ENCODE measurements at places on chromosomes 4 and X. TPM values are rescaled to one million over a fixed set of nuclear protein-coding genes. Genes with fewer than 3 reads are reported as not detected.

Gene GAGE13
- not detected for total RNA-seq

DNA sequence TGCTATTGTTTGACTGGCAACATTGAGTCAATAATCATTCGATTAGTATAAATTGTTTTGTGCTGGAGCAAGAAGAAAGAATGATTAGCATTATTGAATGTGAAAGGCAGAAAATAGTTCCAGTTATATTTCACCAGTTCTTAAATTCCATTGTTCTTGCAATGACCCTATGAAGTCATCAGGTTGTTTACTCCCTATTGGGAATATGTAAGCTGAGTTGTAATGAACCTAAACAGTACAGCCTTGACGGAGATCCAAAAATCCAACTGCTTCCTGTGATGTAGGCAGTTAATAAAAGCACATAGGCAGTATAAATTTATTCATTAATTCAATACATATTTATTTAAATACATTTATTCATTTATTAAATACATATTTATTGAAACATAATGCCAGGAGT, 947.5 kb downstream of the PCDH7 start:
- DNase-seq = no peak
- H3K4me3 ChIP-seq = no peak overlapping the region
- H3K4me1 ChIP-seq = no peaks in the 10 kb centered on the region
- no peak overlapping the region for H3K27ac ChIP-seq
- H3K27me3 ChIP-seq = no peaks in the 10 kb centered on the region

Gene PRDM5
- total RNA-seq = not detected

- no peaks in the 10 kb centered on the region for H3K27me3 ChIP-seq
- peaks cover 6% of the 10 kb centered on the region for H3K4me1 ChIP-seq
- no peak overlapping the region for H3K4me3 ChIP-seq
- DNase-seq = no peak
These were observed 271.8 kb downstream of the FBXW7 start for GRCh38 chr4:152264106-152264505.

DNA sequence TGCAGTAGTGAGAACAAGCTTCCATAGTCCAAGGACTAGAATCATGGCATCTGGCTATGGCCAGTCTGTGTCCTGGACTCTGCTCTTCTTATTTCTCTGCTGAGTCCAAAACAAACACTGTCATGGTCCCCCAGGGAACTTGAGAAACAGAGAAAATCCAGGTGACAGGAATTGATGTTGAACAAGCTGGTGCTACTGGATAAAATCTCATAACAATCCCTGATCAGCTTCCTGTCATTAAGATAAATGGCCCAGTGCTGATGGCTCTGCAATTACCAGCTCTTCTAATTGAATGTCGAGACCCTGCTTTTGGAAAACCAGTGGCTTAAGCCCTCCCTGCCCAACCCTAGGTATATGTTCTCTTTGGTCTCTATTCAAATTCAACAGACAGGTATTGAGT, 58.8 kb upstream of the ARHGAP36 start:
- no peaks in the 10 kb centered on the region for H3K36me3 ChIP-seq
- H3K27ac ChIP-seq = no peak overlapping the region
- H3K27me3 ChIP-seq = no peaks in the 10 kb centered on the region
- H3K4me1 ChIP-seq = no peaks in the 10 kb centered on the region
- DNase-seq = no peak

DNA sequence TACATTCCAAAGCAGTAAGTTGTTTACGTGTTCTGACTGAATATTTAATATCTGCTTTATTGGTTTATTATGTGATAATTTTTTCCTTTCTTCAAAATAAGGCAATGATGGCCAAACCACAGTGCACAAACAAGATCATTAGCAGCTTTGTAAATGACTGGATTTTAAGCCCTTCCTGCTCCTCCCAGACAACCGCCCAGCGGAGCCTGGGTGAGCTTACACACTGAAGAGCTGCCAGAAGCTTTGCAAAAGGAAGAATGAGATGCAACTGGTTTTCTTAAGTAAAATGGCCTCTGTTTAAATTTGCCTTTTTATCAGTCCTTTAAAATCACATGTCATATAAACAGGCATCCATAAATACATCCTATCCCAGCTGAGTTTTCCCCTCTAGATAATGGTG, 52.2 kb downstream of the SPARCL1 start:
- H3K27me3 ChIP-seq = no peaks in the 10 kb centered on the region
- H3K36me3 ChIP-seq = no peaks in the 10 kb centered on the region
- H3K27ac ChIP-seq = no peak overlapping the region

GRCh38 chr4:89026542-89026941, 30.4 kb downstream of the FAM13A start:
- peaks cover 2% of the 10 kb centered on the region for H3K27me3 ChIP-seq
- no peak for DNase-seq
- no peaks in the 10 kb centered on the region for H3K36me3 ChIP-seq
- no peak overlapping the region for H3K27ac ChIP-seq
- H3K4me3 ChIP-seq = no peak overlapping the region

Gene CHRDL1
- total RNA-seq = not detected

Gene HSFX4
- total RNA-seq = not detected

- no peaks in the 10 kb centered on the region for H3K27me3 ChIP-seq
- H3K4me1 ChIP-seq = peaks cover 5% of the 10 kb centered on the region
- no peak overlapping the region for H3K4me3 ChIP-seq
- no peak for DNase-seq
- H3K36me3 ChIP-seq = peaks cover 6% of the 10 kb centered on the region
These were observed 23.9 kb downstream of the FBXO8 start for GRCh38 chr4:174259580-174259979.

GRCh38 chr4:105067946-105068345, 78.7 kb upstream of the TET2 start:
- no peaks in the 10 kb centered on the region for H3K36me3 ChIP-seq
- no peak overlapping the region for H3K4me3 ChIP-seq
- peaks cover 8% of the 10 kb centered on the region for H3K4me1 ChIP-seq
- H3K27ac ChIP-seq = no peak overlapping the region
- no peak for DNase-seq

- H3K36me3 ChIP-seq = no peaks in the 10 kb centered on the region
- no peak overlapping the region for H3K27ac ChIP-seq
- no peak for DNase-seq
- no peak overlapping the region for H3K4me3 ChIP-seq
These were observed 174.0 kb upstream of the GATB start for GRCh38 chr4:151934766-151935165.

- peaks cover 73% of the 10 kb centered on the region for H3K27me3 ChIP-seq
- peak; percentile 14 for DNase-seq
- no peaks in the 10 kb centered on the region for H3K36me3 ChIP-seq
- peaks cover 12% of the 10 kb centered on the region for H3K4me1 ChIP-seq
- no peak within 1 kb of the TSS for H3K4me3 ChIP-seq
- H3K27ac ChIP-seq = no peak within 1 kb of the TSS
These were observed at the start of gene HELT for GRCh38 chr4:185017964-185018772. Gene HELT, plus strand, starts transcription at chr4:185018490. Its CDS starts 439 bp downstream, at chr4:185018929.

DNA sequence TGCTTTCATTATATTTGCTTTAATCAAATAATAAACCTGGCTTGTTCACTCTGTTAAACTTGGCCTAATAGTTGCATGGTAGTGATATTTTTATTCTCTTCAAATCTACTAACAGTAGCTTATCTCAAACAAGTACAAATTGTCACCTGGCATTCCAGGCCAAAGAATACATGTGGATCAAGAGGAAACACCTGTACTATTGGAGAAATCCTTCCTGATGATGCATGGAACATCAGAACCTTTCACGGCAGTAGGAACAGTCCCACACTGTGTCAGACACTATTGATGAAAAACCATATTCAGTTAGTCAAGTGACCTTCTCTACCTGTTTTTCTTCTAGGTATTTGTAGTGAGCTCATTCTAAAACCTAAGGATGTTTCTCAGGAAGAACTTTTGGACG, 17.0 kb downstream of the MTHFD2L start:
- H3K4me1 ChIP-seq = no peaks in the 10 kb centered on the region
- no peak overlapping the region for H3K4me3 ChIP-seq
- no peak for DNase-seq
- H3K36me3 ChIP-seq = peaks cover 9% of the 10 kb centered on the region

Gene TBC1D8B
- total RNA-seq = 0.88 TPM

DNA sequence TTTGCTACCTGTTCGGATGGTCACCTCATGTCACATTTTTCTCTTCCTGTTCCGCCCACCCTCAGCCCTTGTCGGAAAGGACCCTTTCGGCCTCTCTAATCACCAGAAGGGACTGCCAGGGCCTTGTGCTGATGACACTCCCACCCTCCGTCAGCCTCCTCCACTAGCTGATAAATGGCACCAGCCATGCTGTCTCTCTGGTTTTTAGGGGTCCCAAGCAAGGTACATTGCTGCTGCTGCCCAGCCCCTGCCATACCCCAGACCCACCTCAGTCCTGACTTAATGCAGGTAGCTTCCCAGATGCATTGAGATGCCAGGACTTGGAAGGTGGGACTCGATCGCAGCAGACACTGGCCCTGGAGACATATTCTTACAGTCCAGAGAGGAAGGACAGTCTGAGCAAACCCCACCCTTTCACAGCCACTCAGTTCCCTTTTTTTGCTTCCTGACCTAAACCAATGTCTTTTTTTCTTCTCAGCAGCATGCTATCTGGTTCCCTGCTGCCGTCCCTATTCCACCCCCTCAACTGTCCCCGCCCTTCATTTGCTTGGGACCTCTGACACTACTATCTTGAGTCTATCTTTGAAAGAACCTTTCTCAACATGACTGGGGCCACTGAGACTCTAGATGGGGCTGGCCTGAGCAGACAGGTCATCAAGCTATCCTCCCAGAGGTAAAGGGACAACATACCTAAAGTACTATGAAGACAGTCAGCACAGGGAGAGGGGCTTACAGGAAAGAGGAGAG, at the start of gene BTK:
TSS of gene BTK (minus strand) at position 397 of the 747 bp plus-strand sequence. CDS start 10,907 bp downstream, outside the sequence.
- H3K36me3 ChIP-seq = peaks cover 2% of the 10 kb centered on the region
- no peak within 1 kb of the TSS for H3K27ac ChIP-seq
- H3K27me3 ChIP-seq = peaks cover 3% of the 10 kb centered on the region
- H3K4me1 ChIP-seq = no peaks in the 10 kb centered on the region

DNA sequence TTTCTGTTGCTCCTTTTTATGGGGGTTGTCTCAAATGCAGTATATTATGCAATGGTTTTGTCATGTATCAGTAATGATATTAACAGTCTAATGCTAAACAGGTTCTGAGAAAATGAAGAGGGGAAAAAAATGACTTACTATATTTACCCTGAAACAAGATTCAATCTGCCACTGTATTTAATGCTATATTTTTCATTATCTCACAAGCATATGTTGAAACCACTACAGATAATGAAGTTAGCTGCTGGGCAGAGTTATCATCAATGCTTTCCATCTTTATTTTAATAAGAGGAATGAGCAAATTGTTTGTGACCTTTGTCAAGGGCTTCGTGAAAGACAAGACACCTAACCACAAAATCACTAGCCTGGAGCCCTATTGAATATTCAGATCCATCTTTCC, 32.6 kb upstream of the NAA11 start:
- no peaks in the 10 kb centered on the region for H3K36me3 ChIP-seq
- no peak overlapping the region for H3K27ac ChIP-seq
- no peaks in the 10 kb centered on the region for H3K4me1 ChIP-seq

- H3K4me3 ChIP-seq = no peak overlapping the region
- no peak for DNase-seq
- no peaks in the 10 kb centered on the region for H3K27me3 ChIP-seq
- no peaks in the 10 kb centered on the region for H3K4me1 ChIP-seq
- H3K36me3 ChIP-seq = no peaks in the 10 kb centered on the region
These were observed 104.4 kb downstream of the HHIP start for GRCh38 chr4:144750348-144750747.

Gene CPE
- total RNA-seq = not detected

GRCh38 chrX:11100281-11101035, 10.7 kb upstream of the HCCS start:
- H3K4me1 ChIP-seq = peaks cover 5% of the 10 kb centered on the region
- no peak overlapping the region for H3K4me3 ChIP-seq
- H3K27me3 ChIP-seq = no peaks in the 10 kb centered on the region
- H3K36me3 ChIP-seq = peaks cover 2% of the 10 kb centered on the region
- DNase-seq = peak; percentile 5
- no peak overlapping the region for H3K27ac ChIP-seq

Gene EFNB1
- total RNA-seq = 3.8 TPM

GRCh38 chrX:16067886-16068515, 55.4 kb upstream of the GRPR start:
- peaks cover 3% of the 10 kb centered on the region for H3K27me3 ChIP-seq
- no peak overlapping the region for H3K27ac ChIP-seq
- H3K4me3 ChIP-seq = no peak overlapping the region
- no peak for DNase-seq

DNA sequence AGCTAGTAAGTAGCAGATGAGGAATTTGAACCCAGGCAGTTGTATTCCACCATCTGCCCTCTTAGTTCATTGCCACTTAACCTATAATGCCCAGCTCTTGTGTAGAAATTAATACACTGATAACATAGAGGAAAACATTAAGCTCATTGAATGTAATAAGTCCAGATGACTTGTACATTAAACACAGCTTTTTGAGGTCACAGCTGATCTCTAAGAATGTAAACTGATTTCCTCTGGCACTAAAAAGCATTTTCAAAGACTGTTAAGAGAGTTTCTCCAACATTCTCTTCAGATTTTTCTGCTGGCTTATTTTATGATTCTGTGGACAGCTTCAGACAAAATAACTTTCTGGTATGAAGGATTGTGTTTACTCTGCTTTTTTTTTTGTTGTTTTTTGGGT, 42.7 kb downstream of the HPRT1 start:
- DNase-seq = no peak
- H3K36me3 ChIP-seq = peaks cover 31% of the 10 kb centered on the region
- no peak overlapping the region for H3K27ac ChIP-seq
- no peaks in the 10 kb centered on the region for H3K27me3 ChIP-seq
- H3K4me3 ChIP-seq = no peak overlapping the region

DNA sequence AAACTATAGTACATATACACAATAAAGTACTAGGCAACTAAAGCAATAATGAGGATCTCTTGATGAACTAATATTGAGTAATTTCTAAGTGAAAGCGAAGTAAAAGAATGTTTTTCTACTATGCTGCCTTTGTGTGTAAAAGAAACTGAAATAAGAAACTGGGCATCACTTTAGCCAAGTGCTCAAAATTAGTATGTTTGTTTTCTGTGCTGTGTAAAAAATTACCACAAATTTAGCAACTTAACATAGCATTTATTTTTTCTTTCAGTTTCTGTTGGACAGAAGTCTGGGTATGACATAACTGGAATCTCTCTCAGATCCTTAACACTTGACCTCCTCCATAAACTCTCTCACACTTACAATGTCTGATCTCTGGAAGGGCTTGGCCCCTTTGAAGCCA, 687.1 kb upstream of the MAGEB2 start:
- H3K4me1 ChIP-seq = no peaks in the 10 kb centered on the region
- no peak for DNase-seq
- H3K36me3 ChIP-seq = no peaks in the 10 kb centered on the region
- H3K27me3 ChIP-seq = no peaks in the 10 kb centered on the region
- no peak overlapping the region for H3K27ac ChIP-seq
- no peak overlapping the region for H3K4me3 ChIP-seq
